Stimulated activated CD4-positive, alpha-beta T cell treated with anti-CD3 and anti-CD28 coated beads, TNF-alpha, amount 100 ng/mL, for 1 hour (primary cell): ENCODE measurements at places on chromosomes 6 and 20.

- no peak for DNase-seq
Measured at GRCh38 chr6:40542175-40542764, 44.9 kb downstream of the LRFN2 start.

GRCh38 chr6:38067263-38067980, 247.9 kb downstream of the ZFAND3 start:
- DNase-seq, result no peak

- DNase-seq, result no peak
Measured at GRCh38 chr6:90124874-90125510, 171.7 kb downstream of the BACH2 start.

DNA sequence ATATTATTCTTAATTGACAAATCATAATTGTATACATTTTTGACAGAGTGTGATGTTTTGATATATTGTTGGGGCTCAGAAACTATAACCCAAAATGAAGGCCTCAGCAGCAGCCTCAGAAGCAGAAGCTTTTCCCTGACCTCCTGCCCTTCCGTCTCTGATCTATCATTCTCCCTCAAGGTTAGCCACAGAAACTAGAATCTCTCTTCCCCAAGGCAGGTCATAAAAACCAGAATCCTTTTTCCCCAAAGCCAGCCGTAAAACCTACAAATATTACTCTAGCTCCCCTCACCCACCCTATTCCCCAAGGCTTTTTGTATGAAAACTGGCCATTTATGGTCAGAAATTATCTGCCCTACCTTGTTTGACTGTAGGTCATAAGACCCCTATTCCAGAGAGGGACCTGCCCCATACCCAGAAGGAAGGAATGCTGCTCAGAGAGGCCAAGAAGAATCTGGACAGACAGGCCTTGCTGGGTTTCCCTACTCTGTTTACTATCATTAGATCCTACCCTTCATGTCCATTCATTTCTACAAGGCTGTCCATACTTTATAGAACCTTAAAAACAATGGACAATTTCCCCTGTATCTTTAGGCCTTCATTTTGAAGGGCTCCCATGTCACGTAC, 14.5 kb downstream of the OR2B2 start:
- no peak for DNase-seq

DNA sequence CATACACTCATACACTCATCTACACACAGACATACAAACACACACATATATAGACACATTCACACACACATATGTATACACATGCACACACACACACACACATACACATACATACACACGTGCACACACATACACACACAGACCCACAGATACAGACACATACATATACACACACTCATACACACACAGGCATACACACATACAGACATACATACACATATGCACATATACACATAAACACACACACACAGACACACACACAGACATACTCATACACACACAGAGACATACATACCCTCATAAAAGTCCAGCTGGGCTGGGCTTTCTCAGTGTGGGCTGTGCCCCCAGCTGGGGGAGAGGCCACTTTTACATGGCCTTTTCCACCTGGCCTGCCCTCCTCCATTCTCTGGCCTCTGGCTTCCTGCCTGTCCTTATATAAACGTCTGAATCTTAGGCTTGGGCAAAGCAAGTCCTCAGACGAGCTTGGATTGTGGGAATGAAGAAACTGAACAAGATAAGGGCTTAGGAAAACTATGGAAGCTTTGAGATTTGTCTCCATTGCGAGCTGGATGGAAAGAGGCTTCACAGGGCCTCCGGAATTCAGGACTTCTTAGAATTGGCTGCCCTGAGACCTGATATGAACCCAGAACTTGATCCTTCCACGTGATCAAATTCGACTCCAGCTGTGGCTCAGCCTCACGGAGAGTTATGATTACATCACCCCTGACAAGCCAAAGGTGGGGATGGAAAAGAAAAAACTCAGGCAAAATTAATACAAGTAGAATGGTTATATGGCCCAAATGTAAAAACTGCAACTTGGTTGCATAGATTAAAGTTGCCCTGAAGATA, 22.5 kb upstream of the CST3 start:
- no peak for DNase-seq

DNA sequence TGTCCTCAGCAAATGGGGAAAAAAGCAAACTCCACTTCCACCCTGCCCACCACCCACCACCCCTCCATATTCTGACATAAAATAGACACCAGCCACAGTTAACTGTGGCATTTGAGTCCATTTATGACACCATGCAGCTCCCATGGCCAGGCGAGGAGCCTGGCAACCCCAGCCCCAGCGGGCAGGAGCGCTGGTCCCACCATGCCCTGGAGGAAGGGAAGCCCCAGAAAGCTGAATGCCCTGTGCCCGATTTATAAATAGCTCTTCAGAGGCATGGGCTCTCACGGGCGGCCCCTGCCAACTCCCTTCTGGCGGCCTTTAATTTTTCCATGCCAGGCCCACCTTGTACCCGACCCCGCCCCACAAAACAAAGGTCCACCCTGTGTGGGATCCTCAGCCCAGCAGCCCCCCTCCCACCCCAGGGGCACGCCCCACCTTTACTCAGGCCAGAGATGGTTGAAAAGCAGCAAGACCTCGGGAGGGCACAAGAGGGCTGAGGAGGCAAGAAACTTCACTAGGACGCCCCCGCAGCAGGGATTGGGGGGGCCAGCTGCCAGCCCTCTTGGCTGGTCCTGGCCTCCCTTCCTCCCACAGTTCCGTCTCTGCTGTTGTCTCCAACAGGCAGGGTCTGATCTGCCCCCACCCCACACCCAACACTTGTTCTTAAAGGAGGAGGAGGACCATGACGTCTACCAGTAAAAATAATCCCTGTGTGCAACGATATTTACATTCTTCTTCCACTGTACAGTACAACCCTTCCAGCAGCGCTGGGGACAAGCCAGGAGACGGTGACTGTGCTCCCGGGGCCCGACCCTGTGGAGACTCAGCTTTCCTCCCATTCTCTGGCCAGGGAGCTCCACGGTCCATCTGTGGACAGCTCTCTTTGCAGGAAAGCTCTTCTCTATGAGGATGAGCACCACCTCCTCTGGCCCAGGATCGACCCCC, 115.6 kb upstream of the CDYL start:
- no peak for DNase-seq

GRCh38 chr6:77461796-77462195, 1.5 kb downstream of the HTR1B start:
- DNase-seq, result no peak

DNA sequence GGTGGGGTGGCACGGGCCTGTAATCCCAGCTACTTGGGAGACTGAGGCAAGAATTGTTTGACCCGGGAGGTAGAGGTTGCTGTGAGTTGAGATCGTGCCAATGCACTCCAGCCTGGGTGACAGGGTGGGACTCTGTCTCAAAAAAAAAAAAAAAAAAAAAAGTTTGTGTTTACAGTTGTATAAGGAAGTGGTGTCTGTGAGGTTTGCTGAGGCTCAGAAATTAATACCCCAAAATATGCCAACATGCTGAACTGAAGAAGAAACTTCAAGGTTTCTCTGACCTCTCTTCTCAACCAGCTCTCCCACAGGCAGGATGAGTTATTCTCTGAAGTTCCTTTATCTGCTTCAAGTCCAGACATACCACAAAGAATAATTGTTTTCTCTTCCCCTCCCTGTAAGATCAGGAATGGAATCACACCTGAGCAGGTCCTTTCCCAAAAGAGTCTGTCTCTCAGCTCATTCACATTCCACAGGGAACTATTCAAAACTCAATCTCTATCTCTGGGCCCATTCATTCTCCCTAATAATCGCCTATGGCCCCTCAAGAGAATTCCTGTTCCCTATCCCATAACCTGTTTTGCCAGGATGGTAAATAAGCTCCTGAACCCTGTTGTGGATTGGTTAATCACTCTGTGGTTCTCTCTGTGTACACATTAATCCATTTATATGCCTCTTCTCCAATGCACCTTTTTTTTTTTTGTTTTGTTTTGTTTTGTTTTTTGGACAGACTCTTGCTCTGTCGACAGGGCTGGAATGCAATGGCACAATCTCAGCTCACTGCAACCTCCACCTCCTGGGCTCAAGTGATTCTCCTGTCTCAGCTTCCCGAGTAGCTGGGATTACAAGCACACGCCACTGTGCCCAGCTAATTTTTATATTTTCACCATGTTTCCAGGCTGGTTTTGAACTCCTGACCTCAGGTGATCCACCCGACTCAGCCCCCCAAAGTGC, 17.4 kb upstream of the KIFC1 start:
- no peak for DNase-seq

DNA sequence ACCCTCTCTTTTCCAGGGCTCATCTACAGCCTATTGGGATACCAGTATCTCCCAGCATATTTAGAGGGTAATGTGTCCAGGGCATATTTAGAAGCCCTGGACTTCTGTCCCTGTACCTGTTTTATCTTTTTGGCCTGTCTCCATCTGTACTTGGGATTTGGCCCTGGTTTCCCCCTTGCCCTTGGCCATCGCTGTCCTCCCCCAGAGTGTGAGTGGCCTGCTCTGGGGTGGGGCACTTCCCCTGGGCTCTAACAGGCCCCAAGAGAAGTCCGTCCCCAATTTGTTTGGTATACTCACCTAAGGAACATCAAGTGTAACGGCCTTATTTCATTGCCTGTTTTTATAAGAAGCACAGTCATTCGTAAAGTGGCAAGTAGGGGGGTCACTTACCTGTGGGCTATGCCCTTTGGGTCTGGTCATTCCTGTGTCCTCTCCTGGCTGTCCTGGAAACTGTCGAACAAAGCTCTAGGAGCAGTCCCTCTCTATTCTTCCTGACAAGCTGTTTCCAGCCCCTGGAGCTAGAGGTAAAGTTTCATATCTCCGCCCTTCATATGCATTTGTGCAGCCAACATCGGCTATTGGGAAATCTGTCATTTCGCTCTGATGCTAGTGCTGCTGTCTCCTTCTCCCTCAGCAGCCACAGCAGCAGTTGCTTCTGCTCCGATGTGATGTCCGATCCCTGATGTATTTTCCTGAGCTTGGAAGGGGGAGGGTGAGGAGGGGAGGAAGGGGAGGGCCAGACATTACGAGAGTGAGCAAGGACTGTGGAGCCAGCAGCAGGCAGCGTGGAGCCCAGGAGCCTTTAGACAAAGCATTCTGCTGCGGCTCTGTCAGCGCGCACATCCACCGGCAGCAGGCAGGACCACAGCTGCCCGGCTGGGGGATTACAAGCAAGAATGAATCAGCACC, 83.4 kb downstream of the TCP11 start:
- DNase-seq, result no peak

DNA sequence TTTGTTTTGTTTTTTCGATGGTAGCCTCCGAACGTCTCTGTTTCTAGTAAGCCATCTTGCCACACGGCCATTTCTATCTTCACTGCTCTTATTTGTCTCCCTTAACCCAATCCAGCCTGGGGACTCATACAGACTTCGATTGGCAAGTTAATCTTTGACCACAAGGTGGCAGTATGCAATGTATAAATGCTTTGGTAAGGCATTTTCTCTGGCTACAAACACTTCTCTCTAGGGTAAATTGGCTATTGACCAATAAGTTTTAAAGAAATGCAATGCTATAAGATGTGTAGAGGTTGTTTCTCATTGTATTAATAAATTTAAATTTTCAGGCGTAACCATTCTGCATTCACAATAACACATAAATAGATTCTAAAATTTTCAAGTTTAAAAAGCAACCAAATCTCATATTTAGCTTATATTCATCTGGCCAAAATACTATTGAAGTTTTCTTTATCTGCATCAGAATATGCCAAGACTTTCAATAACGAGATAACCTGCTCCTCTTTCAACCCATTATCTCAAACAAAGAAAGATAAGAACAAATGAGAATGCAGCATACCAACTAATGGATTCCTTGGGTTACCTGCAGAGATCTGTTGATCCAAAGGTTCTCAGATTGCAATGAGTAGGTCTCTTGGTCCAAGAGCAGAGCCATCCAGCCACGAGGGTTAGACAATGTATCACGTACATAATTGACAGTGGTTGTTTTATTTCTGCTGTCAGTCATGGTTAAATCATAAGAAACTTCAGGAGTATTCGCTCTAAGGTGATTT, 231.9 kb downstream of the PKHD1 start:
- DNase-seq, result no peak

DNA sequence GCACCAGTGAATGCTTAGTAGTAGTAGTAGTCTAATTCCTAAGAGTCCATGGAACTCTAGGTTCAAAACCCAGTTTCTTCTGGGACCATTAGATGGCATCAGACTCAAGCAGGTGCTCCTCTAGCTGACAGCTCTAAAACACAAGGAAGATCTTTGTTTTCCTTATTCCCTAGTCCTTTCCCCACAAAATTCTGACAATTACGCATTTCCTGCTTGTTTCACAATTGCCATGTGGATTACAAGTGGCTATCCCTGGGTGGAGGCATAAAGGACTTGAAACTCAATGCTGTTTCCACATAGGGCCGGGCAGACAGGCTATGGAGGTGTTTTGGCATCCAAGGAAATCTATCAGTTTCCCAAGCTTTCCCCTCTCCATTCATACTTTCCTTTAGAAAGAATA, 9.2 kb upstream of the HLA-DOB start:
- no peak for DNase-seq

- no peak for DNase-seq
Measured at GRCh38 chr6:45423111-45423823, 45.5 kb upstream of the SUPT3H start.

GRCh38 chr6:144265390-144265789, 19.7 kb upstream of the UTRN start:
- no peak for DNase-seq

DNA sequence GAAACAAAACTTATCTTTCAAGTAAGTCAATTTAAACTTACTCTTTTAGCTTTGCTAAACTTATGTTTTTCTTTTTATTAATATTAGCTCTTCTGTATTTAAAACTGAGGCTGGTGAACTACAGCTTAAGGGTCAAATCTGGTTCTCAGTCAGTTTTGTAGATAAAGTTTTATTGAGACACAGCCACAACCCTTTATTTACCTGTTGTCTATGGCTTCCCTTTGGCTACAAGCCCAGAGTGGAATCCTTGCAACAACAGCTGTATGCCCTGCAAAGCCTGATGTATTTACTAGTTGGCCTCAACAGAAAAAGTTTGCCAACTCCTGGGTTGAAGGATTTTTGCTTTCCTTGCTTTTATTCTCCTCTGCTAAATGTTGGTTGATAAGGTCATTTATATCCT, 491.4 kb upstream of the RNF217 start:
- DNase-seq, result no peak

DNA sequence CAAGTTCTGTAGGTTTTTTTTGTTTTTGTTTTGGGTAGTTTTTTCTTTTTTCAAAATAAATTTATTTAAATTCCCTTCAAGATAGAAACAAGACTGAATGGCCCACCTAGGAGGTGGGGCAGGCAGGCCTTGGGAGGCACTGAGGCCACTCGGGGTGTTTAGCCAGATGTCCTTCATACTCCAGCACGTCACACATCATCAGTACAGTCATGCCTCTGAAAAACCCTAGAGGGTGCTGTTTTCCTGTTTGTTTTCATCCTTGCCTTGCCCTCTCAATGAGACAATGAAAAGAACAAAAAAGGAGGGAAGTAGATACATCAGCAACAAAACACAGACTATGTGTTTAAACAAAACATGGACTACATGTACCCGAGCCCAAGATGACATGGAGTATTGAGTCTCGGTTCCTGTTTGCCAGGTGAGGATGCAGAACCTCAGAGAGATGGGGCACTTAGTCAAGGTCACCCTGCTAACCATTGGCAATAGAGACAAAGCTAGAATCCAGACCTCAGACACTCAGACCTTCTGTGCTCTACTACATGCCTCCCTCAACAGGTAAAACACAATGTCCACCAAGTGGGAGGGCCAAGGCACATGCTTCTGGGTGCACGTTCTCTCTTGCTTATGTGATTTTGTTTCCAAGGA, 26.8 kb upstream of the CLIC5 start:
- DNase-seq, result no peak

GRCh38 chr20:24952376-24953208, 3.5 kb downstream of the CST7 start:
- no peak for DNase-seq

GRCh38 chr20:21548390-21549035, 34.6 kb upstream of the NKX2-2 start:
- no peak for DNase-seq
